ENCODE measurements at places on chromosomes 13 and 19.

DNA sequence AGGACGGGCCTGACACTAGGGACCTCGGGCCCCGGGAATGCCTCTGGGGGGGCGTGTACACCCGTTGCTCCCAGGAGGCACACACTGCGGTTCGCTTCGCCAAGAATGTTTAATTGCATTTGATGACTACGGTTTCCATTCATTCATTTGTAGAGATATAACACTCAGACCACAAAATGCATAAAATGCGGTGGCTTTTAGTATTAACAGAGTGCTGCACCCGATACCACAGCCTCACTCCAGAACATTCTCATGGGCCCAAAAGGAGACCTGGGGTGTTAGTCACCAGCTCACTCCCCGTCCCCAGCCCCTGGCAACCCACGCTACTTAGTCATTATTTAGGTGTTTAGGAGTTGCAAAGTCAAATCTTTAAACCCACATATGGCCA is 21.8 kb downstream of the HCN2 start:
- DNase-seq: no peak

GRCh38 chr13:50299546-50300249 is 284.5 kb downstream of the KCNRG start:
- DNase-seq: no peak

DNA sequence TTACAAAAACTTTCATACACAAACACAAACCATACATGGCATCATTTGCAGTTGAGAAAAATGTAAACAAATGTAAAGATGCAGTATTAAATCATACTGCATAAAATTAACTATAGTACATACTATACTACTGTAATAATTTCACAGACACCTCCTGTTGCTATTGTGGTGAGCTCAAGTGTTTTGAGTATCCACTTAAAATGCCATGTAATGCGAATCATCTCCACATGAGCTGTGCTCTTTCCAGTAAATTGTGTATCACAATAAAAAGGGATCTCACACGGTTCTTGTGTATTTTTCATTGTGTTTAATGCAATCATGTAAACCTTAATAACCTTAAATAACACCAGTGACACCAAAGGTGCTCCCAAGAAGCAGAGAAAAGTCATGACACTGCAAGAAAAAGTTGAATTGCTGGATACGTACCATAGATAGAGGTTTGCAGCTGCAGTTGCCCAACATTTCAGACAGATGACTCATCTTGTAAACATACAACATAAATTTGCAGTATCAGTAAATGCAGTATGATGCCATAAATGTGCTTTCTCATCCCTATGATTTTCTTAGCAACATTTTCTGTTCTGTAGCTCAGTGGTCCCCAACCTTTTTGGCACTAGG is 166.6 kb downstream of the RAP2A start:
- peak; percentile 57 for DNase-seq

- DNase-seq: no peak
Observed at GRCh38 chr13:109385242-109385560, 401.2 kb downstream of the IRS2 start.

DNA sequence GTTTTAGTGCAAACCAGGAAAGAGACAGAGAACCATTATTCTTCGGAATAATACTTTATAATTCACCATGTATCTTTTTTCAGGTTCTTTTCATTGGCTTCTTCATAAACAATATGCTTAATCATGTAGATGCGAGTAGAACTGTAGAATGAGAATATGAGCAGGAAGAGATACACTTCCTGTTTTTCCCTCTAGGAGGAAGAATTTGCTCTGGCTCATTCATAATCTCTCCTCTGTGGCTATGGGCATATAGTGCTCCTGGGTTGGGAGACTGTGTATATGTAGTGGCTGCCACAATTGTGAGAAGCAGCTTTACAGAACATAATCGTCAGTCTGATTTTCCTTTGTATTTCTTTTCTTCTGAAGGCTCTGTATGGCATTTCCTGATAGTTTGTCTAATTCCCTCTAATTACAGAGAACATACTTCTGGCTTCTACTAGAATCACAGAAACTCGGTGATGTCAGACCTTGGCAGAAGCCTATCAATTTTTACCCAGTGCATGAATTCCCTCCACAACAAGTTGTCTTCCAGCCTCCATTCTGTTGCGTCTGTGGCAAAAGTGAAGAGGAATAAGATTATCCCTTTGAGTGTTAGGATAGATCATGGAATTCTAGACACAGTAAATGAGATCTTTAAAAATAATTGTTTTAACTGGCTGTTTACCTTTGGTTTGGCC is 2.9 kb upstream of the DCLK1 start:
- DNase-seq: no peak

- DNase-seq: no peak
Observed at GRCh38 chr19:55086730-55087541, 11.3 kb downstream of the EPS8L1 start.

DNA sequence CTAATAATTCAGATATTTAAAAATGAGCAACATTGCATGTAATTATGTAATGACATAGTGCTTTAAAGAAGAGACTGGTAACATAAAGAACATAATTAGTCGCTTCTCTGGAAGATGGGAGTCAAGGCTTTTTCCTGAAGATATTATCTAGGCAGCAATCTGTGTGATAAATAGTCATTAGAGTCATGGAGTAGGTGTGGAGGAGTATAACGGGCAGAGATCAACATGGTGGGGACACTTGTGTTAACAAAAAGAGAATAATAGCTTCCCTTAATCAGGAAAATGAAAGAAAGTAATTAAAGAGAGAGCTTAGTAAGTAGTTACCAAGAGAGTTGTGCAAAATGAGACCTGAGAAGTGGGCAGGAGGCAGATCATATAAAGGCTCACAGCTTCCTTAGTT is 1417.1 kb upstream of the ATXN8OS start:
- no peak for DNase-seq

DNA sequence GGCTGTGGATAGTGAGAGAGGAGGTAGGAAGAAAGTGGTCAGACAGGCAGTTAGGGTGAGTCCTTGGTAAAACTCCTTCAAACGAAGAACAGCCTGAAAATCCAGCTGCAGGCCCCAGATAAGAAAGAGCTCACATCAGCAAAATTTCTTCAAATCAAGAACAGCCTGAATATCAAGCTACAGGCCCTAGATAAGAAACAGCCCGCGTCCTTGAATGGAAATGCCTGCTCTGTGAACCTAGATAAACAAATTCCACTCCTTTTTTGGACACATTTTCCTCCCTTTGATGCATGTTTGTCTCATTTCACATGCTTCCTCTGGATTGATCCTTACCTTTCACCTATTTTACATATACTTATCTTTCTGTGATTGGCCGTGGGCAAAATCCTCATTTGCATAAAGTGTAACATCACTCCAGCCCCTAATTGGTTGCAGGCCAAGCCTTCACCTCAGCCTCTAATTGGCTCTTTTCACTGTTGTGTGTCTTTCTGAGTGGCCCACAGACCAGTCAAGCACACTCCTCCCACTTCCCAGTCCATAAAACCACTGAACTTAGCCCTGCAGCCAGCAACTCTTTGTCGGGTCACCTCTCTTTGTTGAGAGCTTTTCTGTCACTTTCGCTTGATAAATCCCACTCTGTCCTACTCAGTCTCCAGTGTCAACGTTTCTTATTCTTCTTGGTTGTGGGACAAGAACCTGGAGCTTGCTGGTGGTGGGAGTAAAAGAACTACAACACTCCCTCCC is 6.0 kb upstream of the SULT2A1 start:
- no peak for DNase-seq

- peak; percentile 95 for DNase-seq
Observed at GRCh38 chr19:49118565-49119410, at the start of gene C19orf73. C19orf73 (minus strand) TSS chr19:49119143; CDS start chr19:49119022, 121 bp downstream.

DNA sequence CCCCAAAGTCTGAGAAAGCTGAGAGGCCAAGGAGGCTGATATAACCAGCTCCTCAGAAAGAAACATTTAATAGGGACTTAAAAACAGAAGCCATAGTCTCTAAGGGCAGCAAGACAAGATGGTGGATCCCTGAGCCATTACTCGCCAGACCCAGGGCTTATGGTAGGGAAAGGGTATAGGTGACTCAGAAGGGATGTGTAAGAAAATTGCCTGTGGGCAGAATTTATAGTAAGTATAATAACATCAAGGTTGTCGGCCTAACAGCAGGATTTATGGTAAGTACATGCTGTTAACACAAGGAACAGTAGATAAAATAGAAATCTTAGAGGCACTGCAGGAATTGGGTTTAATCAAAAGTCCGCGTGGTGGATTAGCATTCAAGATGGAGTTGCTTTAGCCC is 14.7 kb downstream of the KBTBD6 start:
- DNase-seq: no peak

- peak; percentile 25 for DNase-seq
Observed at GRCh38 chr19:35044317-35045117, 3.0 kb downstream of the HPN start.

All from RKO (cell line).